ENCODE measurements at places on chromosomes 3 and 15. TPM values are rescaled to one million over a fixed set of nuclear protein-coding genes. Genes with fewer than 3 reads are reported as not detected.

- no peaks in the 10 kb centered on the region for H3K27me3 ChIP-seq
- H3K4me1 ChIP-seq: no peaks in the 10 kb centered on the region
- no peak overlapping the region for H3K4me3 ChIP-seq
- no peaks in the 10 kb centered on the region for H3K36me3 ChIP-seq
- DNase-seq: no peak
Observed at GRCh38 chr15:88193415-88193814, 63.1 kb downstream of the NTRK3 start.

DNA sequence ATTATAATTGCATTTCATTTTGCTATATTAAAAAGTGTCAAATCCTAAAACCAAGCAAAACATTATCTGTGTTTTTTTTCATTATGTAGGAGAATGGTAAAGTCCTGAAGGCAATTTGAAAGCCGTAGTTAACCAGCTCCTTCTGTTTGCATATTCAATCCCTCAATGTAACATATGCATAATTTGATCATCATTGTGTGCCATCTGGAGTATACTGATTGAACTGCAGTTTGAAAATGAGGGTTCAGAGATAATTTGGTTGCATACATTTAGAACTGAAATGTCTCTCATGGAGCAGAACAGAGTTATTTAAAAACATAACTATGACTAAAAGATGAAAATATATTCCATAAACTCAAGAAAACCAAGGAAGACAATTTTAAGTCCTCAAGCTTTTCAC, 518.6 kb downstream of the GBE1 start:
- H3K4me3 ChIP-seq: no peak overlapping the region
- no peaks in the 10 kb centered on the region for H3K4me1 ChIP-seq
- H3K27ac ChIP-seq: no peak overlapping the region
- DNase-seq: no peak

- H3K4me3 ChIP-seq: no peak overlapping the region
- no peaks in the 10 kb centered on the region for H3K27me3 ChIP-seq
- no peak overlapping the region for H3K27ac ChIP-seq
Observed at GRCh38 chr15:69525543-69525942, 72.9 kb downstream of the RPLP1 start.

- no peak overlapping the region for H3K27ac ChIP-seq
- no peaks in the 10 kb centered on the region for H3K27me3 ChIP-seq
Observed at GRCh38 chr15:33551860-33552259, 241.1 kb downstream of the RYR3 start.

- no peaks in the 10 kb centered on the region for H3K27me3 ChIP-seq
- no peak for DNase-seq
- no peak overlapping the region for H3K4me3 ChIP-seq
- no peak overlapping the region for H3K27ac ChIP-seq
Observed at GRCh38 chr3:139654637-139655365, 23.0 kb downstream of the NMNAT3 start.

The LTK gene
- 1.6 TPM for total RNA-seq

The DUOXA2 gene
- total RNA-seq: not detected
